Adrenal gland (tissue), 19 donors: ENCODE measurements at places on chromosomes 16 and 17.

DNA sequence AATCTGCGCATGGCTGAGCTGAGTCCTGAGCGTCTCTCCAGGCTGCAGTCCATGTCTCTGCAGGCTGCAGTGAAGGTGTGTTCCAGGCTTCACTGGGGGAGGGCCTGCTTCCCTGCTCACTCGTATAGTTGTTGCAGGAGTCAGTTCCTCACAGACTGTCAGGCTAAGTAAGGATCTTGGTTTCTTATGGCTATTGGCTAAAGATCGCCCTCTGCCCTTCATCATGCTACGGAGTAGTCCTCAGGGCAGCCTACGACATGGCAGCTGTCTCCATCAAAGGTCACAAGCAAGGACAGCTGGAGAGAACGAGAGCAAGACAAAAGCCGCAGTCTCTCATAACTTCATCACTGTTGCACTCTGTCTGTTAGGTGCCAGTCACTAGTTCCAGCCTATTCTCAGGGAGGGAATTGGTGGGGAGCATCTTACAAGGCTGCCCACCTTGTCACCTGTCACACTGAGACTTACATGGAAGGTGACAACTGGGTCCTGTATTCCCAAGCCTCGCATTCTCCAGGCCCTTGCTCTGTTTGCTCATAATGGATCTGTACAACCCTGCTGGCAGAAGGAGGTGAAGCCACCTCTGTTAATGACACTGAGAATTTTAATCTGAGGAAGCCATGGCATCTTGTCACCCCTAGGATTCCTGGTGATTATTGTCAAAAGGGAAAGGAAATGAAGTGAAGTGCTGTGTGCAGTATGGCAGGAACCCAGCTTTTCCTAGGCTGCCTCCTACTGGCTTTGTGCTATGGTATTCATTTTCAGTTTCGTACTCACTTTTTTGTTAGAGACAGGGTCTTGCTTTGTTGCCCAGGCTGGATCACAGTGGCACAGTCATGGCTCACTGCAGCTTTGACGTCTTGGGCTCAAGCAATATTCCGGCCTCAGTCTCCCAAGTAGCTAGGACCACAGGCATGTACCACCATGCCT lies 43.4 kb downstream of the MFSD11 start:
- no peak for DNase-seq

DNA sequence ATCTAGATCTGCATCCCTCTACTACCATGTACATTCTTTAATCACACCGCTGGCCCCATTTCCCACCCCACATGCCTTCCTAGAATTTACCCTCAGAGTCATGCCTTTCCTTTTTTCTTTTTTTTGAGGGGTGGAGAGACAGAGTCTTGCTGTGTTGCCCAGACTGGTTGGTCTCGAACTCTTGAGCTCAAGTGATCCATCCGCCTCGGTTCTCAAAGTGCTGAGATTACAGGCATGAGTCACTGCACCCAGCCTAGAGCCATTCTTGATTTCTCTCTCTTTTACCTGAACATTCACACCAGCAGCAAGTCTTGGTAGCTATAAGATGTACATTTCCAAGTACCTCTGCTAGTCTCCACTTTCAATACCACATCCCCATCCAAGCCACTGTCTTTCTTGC lies 2.1 kb downstream of the PAGR1 start:
- no peak for DNase-seq

DNA sequence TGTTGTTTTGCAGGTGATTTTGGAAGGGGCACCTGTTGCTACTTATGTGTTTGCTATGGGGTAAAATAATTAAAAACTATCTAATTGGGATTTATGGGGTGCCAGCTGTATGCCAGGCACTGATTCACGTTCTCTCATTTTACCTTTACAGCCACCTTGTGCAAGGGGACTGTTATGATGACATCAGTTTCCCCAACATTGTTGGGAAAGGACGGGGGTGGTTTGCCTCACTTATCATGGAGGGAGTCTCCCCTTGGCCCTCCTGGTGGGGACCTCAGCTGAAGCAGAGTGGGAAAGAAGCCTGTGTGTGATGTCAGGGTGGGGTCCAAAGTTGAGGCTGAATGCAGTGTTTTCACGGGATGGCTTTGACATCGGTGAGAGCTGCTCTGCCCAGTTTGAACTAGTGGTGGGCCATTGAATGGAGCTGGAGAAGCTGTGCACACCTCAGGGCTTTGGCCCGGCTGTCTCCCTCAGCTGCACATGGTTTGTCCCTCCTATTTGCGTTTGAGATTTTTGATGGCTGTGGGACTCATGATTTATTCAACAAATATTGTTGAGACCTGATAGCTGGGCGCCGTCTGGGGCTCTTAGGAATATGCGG lies 36.1 kb downstream of the CMIP start:
- DNase-seq, result no peak

DNA sequence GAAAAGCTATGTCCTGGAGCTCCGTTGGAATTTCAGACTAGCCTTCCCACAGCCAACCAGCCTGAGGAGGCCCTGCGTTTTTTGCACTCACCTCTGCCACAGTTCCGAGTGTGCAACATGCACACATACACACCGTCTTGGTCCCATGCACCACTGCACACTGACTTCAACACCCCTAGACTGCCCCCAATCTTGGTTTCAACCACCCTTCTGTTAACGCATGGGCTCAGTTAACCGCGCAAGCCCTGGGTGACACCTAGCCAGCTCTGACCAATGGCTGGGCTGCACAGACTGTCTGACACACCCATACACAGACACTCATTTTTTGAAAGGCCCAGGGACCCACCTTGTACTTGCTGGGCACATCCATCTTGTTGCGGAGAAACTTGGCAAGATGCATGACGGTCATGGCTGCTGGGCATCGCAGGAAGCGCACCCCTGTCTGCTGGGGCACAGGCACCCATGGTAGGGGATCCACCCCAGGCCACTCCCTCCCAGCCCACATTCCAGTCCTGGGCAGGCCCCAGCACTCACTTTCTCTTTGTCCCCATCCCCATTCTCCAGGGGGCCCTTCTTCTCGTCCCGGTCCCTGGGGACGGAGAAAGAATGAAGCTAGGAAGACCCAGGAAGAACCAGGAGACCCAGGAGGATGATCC lies 8.0 kb downstream of the CISD3 start:
- DNase-seq, result no peak

GRCh38 chr16:54648575-54648974 lies 282.1 kb upstream of the IRX5 start:
- DNase-seq, result no peak

GRCh38 chr17:72145962-72146361 lies 25.1 kb downstream of the SOX9 start:
- DNase-seq, result no peak

GRCh38 chr17:42133461-42134041 lies 10.9 kb downstream of the HSPB9 start:
- no peak for DNase-seq

DNA sequence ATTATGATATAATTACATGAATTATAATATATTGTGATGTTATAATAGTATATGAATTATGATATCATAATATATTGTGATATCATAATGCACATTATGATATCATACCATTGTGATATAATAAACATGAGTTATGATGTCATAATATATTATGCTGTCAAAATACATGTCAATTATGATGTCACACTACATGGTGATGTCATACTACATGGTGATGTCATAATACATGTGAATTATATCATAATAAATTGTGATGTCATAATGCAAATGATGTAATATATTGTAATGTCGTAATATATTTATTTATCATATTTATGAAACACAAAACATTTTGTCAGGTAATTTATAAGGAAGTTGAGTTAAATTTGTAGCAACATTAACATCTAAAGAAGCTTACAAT lies 1950.1 kb downstream of the TP53TG3F start:
- DNase-seq, result no peak

GRCh38 chr17:61411011-61411260 lies 11.3 kb downstream of the TBX2 start:
- no peak for DNase-seq

- DNase-seq, result no peak
Measured at GRCh38 chr16:73614131-73614530, 566.2 kb upstream of the ZFHX3 start.

DNA sequence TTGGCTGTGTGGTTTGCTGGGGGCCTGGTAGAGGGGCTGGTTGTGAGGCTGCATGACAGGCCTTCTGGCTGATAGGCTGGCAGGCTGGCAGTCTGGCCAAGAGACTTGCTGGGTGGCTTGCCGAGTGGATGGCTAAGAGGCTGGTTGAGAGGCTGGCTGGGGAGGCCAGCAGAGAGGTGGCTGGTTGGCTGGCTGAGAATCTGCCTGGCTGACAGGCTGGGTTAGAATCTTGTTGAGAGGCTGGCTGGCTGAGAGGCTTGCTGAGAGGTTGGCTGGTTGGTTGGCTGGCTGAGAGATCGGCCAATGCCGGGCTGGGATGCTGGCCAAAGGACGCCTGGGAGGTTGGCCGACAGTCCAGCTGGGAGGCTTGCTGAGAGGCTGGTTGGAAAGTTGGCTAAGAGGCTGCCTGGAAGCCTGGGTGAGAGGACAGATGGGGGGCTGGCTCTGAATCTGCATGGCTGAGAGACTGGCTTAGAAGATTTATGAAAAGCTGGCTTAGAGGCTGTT lies 35.9 kb upstream of the ACSM2B start:
- DNase-seq, result peak; percentile 25

DNA sequence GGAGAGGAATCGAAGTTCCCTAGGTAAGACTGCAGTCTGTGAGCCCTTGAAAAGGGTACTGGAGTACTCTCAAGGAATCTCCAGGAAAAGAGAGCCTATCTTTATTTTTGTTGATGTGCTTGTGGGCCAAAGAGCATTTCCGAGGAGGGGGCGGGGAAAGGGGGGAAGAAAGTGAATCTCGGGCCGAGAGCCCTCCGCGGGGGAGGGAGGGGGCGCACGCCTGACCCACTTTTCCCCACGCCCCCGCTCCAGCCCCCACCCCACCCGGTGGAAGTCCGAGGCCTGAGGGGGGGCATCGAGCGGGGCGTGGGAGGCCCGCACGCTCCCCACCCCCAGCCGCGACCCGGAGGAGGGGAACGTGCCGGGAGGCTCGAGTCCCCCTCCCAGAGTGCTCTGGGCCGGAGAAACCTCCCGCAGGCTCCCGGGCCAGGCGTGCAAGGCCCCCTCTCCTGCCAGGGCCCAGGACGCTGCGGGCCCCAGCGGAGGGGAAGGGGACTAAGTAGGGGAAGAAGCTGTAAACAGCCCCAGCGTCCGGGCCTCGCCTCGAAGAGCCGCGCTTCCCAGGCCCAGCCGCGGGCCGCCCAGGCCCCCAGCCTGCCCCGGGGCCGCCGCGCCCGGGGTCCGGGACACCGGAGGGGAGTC lies 444 bp downstream of the HELZ start:
- no peak for DNase-seq
